Activated CD8-positive, alpha-beta memory T cell treated with anti-CD3 and anti-CD28 coated beads for 4 hours (primary cell): ENCODE measurements at places on chromosomes 4 and X.

GRCh38 chr4:36088542-36088941 lies 155.8 kb downstream of the ARAP2 start:
- DNase-seq, result no peak

- DNase-seq, result no peak
Measured at GRCh38 chr4:43282534-43282933, 390.0 kb downstream of the GRXCR1 start.

DNA sequence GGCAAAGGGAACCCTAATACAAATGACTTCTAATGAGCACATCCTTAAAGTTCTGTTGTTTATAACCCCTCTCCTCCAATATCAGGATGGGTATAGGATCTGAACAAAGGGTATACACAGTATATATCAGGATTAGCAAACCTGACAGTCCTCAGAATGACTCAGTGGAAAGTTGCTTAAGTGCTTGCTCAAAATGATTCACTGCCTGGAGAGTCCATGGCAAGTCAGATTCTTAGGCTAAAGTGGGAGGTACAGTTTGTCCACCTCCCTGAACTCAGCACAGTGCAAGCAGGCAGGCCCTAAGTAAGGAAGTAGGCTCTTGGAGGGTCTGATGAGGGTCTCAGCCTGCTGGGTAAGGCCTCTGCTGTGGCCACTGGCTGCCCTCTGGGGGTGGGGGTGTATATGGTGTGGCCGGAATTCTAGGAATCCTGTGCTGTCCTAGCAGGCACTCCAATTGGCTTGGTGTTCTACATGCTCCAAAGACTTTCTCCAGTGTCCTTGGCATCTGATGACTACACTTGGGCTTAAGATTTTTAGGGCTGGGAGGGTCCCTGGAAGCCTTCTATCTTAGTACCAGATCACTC lies 54.3 kb downstream of the CHRDL1 start:
- no peak for DNase-seq

- no peak for DNase-seq
Measured at GRCh38 chr4:76212851-76213414, 691 bp downstream of the SCARB2 start.

- DNase-seq, result no peak
Measured at GRCh38 chrX:23271026-23271425, 63.6 kb upstream of the PTCHD1 start.

DNA sequence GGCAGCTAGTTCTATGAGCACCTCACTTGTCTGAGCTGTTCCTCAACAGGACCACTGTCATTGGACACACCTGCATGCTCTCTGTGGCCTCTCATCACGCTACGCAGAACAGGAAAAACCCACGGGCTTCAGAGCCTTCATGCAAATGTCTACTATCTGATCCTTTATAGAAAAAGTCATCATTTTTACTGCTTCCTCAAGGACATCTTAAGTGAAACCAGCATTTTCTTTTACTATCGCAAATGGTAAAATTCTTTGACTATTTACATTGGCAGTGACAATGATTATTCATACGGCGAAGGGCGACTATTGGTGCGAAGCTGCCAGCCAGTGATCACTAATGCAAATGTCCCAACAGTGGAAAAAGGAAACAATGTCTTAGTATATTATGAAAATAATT lies 147.0 kb downstream of the AFAP1 start:
- DNase-seq, result no peak

- no peak for DNase-seq
Measured at GRCh38 chrX:42248226-42248625, 324.9 kb upstream of the CASK start.

DNA sequence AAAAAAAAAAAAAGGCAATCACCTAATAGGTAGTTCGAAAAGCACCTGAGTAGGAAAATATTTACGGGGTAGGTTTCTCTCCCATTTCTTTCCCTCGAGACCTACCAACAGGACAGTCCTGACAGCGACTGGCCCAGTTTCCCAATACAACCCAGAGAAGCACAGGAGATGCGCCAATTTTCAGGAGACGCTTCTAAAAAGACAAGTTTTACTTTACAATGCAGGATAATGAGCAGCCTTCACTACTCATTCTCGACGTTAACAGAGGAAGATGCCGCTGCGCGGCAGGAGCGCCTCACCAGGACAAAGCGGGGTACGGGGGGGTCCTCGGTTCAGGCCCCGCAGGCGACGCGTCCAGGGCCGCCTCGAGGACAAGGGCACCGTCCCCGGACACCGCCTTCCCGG lies 708 bp downstream of the BCLAF3 start:
- DNase-seq, result no peak

GRCh38 chrX:106415276-106415895 lies 196.4 kb upstream of the RADX start:
- DNase-seq, result no peak

GRCh38 chr4:1246901-1247863 lies 1.7 kb downstream of the CTBP1 start:
- DNase-seq, result no peak

- DNase-seq, result no peak
Measured at GRCh38 chr4:14967982-14968381, 34.3 kb upstream of the CPEB2 start.

DNA sequence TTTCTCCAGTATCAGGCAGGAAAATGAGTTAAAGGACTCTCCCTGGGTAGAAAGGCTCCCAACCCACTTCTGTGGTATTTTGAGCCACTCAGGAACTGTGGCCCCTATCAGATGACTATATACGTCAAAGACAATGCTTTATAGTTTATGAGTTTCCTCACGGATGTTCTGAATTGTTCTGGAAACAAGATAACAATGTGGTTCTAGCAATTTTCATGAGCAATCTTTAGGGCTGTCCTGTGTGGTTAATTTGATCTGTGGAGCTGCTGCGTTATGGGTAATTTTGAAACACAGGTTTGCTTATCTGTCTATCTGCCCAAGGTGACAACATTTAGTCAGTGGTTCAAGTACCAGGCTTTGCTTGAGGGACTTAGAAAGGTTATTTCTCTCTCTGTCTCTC lies 46.7 kb upstream of the IL2 start:
- no peak for DNase-seq
